ENCODE measurements at places on chromosomes 1 and 21.

DNA sequence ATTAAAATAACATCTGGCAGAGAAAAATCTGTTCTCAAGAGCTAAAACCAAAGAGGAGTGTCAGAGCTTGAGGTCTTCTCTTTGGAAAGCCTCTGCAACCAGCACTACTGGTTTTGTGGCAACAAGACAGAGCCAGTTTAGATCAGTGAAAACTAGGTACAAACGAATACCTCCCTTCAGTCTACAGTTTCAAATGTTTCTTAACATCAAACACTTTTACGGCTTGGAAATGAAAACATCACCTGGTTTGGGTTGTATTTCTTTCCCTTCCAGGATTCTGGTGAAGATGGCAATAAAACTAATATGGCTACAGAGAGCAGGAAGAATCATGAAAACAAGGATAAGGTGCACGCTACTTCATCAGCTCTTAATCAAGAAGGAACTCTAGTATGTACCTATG is 339.4 kb upstream of the ESRRG start:
- DNase-seq: no peak

- no peak for DNase-seq
Measured at GRCh38 chr1:24558902-24559791, 3.3 kb downstream of the NCMAP start.

DNA sequence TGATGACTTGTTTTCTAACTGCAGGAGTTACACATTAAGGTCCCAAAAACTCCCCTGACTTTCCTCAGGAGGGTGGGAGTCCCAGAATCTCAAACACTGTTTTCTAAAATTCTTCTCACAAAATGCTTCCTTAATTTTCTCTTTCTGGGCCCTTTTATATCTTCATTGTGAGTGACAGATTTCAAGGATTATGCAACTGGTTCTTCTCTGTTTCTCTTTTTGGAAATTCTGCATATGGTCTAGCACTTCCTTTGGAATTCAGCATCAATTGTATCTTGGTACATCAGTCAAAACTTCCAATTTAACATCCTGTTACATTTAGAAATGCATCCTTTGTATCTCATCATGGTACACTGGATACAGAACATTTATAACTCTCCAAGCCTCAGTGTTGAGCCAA is 59.7 kb downstream of the LMO4 start:
- DNase-seq: no peak

DNA sequence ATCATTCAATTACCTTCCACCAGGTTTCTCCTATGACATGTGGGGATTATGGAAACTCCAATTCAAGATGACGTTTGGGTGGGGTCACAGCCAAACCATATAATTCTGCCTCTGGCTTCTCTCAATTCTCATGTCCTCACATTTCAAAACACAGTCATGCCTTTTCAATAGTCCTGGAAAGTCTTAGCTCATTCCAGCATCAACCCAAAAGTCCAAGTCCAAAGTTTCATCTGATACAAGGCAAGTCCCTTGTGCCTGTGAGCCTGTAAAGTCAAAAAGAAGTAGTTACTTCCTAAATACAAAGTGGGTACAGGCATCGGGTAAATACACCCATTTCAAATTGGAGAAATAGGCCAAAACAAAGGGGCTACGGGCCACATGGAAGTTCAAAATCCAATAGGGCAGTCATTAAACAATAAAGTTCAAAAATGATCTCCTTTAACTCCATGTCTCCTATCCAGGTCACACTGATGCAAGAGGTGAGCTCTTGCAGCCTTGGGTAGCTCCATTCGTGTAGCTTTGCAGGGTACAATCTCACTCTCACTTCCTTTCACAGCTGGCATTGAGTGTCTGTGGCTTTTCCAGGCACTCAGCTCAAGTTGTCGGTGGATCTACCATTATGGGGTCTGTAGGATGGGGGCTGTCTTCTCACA is 112.9 kb downstream of the FCRL5 start:
- DNase-seq: no peak

- no peak for DNase-seq
Measured at GRCh38 chr1:231278100-231278790, 37.2 kb downstream of the GNPAT start.

GRCh38 chr1:42941640-42942330 is 16.9 kb downstream of the SLC2A1 start:
- DNase-seq: no peak

DNA sequence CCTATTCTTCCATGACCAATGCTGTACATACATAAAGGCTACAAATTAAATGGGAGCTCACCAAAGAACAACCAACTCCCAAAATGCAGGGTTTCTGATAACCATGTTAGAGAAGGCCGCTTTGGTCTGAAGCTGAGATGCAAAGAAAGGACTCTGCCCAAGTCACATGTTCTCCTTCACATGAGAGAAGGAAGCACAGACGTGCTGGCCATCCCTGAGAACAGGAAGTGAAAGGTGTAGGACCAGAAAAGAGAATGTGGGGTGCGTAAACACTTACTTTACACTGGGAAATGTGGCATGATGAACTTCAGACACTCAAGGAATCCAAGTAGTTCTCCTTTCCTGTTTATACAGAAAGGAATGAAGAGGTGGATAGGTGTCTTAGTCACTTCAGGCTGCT is 31.7 kb upstream of the TADA1 start:
- DNase-seq: no peak

- DNase-seq: no peak
Measured at GRCh38 chr1:70034403-70034802, 171.0 kb downstream of the LRRC40 start.

- DNase-seq: no peak
Measured at GRCh38 chr1:168775366-168775765, 46.4 kb upstream of the DPT start.

- no peak for DNase-seq
Measured at GRCh38 chr1:205243350-205244191, 15.8 kb downstream of the TMCC2 start.

GRCh38 chr1:78419309-78419708 is 71.5 kb upstream of the PTGFR start:
- no peak for DNase-seq

GRCh38 chr1:3978990-3979325 is 78.9 kb upstream of the C1orf174 start:
- DNase-seq: no peak
